ENCODE measurements at places on chromosomes 7 and 10.

DNA sequence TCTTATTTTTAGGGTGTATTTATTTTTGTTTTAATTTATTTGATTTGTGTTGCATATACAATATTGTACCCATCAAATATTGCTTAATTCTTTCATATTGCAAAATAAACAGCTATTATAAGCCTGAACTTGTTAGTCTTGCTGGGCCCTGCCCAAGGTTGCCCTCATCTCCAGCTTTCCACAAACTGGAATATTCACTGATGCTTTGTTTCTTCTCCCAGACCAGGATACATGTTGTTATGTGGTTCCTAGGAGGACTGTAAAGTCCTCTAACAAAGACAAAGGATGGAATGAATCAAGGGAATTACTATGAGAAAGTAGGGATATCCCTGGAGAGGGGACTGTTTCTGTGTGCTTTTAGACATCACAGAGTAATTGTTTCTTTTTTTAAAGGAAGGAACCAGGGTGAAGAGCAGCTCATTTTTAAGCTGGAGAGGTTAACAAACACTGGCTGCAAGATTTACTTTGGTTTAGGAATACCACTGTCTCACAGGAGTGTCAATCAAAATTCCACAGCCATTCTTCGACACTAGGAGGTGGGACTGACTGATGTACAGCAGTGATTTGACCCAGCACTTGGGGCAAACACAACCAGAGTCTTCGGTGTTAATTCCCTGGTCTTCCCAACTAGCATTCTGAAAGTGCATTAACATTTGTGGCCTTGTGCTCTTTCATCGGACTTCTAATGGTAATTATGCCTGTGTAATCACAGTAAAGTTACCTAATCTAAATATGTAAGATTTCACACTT is 14.8 kb upstream of the CD36 start:
- no peak for DNase-seq

- DNase-seq = no peak
Observed at GRCh38 chr7:117859246-117859812, 13.9 kb downstream of the CTTNBP2 start.

- no peak for DNase-seq
Observed at GRCh38 chr10:7902413-7902812, 84.1 kb downstream of the TAF3 start.

- no peak for DNase-seq
Observed at GRCh38 chr10:69451784-69452251, 553 bp downstream of the TSPAN15 start.

- no peak for DNase-seq
Observed at GRCh38 chr10:48945441-48946130, 5.9 kb upstream of the LRRC18 start.

DNA sequence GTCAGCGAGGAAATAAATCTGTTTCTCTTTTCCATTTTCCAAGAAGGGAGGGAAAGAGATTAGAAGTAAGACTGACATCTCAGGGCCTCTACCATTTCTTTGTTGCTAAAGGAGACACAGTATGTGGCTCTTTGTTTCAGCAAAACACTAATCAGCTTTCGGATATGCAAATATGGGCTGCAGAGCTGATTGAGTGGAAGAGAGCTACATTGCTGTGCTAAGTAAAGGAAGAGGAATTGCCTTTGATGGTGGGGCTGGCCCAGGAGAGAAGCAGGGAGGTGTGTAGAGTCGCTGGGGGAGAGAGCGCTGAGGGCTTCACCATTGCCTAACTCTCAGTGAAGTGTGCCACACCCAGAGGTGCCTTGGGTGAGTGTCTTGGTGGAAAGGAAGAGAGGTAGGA is 284.8 kb downstream of the SDK1 start:
- no peak for DNase-seq

- DNase-seq = no peak
Observed at GRCh38 chr10:811379-812175, 119.9 kb downstream of the LARP4B start.

- DNase-seq = no peak
Observed at GRCh38 chr7:141700296-141700847, 1.6 kb downstream of the DENND11 start.

DNA sequence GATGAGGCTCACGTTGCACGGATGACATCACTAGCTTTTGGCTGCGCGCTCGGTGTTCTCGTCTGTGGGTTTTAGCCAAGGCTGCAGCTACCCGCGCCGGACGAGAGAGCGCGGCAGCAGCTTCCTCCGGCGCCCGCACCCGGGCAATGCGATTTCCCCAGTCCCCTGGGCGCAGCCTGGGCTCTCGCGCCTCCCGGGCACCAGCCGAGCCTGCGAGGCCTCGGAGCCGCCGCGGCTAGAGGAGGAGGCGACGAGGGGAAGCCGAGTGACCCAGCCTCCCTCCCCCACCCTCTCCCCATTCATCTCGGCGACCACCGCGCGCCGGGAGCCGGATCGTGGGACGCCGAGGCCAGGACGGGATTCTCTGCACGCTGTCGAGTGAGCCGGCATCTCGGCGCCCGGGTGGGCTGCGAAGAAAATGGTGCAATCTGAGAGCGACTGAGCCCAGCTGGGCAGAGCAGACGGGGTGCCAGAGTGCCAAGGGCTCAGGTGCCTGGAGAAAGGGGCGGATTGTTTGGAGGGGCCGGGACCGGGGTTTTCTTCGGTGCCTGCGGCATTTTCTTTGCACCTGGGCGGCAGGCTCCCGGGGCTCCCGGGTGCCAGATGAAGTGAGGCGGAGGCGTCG is 1.2 kb upstream of the TMEM178B start:
- DNase-seq = peak; percentile 52

DNA sequence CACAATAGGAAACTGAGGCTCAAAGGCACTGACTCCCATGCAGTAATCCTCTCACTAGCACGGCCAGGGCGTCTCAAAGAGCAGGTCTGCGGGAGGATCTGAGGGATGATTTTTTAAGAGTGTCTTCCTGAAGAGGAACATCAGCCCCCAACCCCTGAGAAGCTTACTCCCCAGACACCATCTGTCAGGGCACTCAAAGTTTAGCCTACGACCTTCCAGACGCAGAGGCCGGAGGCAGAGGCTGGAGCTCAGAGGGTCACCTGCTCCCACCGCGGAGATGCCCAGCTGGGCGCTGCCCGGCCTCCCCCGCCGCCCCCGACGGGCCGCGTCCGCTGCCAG is 1.7 kb downstream of the ZNF777 start:
- no peak for DNase-seq

GRCh38 chr10:26448706-26449435 is 10.7 kb downstream of the APBB1IP start:
- DNase-seq = peak; percentile 78

DNA sequence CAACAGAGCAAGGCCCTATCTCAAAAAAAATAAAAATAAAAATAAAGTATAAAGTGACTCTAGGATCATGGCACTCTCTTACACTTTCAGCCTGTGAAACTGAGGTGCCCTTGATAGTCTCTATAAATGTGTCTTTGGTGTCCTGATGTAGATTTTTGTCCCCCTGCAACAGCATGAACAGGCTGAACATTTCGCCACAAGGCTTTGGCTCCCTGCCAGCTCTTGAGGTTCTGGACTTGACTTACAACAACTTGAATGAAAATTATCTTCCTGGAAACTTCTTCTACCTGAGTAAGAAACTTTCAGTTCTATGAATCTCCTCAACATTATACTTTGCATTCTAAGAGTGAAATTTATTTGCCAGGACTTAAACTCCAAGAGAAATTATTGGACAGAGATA is 48.1 kb upstream of the BMS1 start:
- DNase-seq = no peak

GRCh38 chr7:119436882-119437281 is 836.1 kb upstream of the KCND2 start:
- no peak for DNase-seq

DNA sequence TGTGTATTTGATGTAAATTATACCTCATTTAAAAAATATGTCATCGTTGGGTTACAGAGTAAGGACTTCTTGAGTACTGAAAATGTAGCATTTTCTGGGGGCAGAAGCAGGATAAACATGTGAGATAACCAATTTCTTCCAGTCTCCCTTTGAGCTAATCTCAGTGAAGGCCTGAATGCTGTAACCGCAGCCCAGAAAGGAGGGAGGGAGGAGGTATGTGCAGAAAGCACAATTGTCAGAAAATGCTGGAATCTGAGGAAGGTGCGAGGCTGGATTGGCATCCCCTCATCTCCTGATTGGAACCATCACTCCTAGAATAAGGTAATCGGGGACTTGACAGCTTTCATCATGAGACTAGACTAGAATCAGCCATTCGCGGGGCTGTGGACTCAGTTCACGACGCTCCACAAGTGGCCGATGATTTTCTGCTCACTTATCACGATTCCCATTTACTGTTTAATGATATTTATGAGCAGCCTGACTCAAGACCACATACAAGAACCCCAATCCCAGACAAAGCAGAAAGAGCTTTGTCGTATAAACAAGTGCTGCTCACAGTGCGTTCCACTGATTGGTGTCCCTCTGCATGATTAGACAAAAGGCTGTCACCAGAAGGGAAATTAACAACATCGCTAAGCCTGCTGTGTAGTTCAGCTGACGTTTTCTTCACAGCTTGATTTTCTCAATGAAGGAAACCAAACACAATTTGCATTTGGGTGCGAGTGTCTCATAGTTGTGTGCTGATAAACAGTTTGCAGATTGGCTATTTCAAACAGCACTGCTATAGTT is 93.2 kb downstream of the SVIL start:
- DNase-seq = no peak

GRCh38 chr10:133166828-133167692 is 7.0 kb downstream of the KNDC1 start:
- DNase-seq = no peak

GRCh38 chr7:50069613-50070012 is 23.4 kb downstream of the ZPBP start:
- peak; percentile 20 for DNase-seq

DNA sequence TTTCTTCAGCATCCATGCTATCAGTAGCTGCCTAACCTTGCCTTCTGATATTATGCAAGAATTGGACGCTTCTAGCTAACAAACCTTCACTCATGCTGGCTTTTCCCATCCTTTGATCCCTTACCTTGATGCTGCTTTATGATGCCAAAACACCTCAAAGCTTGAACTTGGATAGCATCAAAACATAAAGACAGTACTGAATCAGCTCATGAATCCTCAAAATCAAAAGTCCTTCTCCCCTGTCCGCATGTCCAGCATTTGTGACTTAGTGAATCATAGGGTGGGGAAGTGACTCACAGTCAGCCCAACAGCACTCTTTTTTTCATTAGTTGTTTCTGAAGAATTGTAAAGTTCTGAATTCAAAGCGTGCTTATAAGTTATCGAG is 89.5 kb upstream of the PIK3CG start:
- DNase-seq = no peak

DNA sequence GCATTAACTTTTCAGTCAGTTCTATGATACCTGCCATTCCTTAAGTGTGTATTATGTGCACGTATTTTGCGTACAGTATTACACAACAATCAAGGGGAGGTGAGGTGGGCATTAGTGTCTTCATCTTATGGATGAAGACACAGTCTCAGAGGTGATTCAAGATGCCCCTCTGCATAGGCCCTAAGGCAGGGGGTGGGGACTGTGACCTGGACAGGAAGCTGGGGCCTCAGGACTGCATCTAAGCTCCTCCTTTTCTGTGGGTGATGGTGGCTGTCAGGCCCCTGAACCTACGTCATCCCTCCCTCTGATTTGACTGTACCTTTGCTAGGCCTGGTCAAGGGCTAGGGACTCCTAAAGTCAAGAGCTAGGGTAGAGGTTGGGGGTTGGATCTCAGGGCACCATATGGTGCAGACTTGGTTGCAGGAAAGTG is 38.9 kb downstream of the HK1 start:
- peak; percentile 62 for DNase-seq

DNA sequence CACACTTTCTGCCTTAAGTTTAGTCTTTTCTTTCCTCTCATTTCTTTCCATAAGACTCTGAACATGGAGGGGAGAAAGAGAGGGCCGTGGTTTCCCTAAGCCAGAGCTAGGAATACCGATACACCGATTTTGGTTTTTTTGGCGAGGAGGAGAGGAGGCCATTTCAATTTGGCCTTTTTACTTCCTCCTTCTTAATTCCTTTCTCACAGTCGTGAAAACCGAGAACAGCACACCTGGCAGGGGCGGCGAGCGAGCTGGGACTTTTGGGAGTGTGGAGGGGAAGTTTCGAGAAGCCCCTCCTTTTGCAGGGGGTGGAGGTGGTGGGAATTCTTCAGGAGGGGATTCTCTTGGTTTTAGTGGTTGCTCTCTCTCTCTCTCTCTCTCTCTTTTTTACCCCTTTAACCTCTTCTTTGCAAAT is 6.2 kb downstream of the GATA3 start:
- DNase-seq = no peak

All from activated CD4-positive, alpha-beta T cell treated with anti-CD3 and anti-CD28 coated beads, Interleukin-2, Interleukin-4, amounts not matched to agents 100 ng/mL and 50 ng/mL, durations not matched to agents 16 hours and 8 hours (primary cell).